ENCODE measurements at places on chromosomes 5 and 9.

DNA sequence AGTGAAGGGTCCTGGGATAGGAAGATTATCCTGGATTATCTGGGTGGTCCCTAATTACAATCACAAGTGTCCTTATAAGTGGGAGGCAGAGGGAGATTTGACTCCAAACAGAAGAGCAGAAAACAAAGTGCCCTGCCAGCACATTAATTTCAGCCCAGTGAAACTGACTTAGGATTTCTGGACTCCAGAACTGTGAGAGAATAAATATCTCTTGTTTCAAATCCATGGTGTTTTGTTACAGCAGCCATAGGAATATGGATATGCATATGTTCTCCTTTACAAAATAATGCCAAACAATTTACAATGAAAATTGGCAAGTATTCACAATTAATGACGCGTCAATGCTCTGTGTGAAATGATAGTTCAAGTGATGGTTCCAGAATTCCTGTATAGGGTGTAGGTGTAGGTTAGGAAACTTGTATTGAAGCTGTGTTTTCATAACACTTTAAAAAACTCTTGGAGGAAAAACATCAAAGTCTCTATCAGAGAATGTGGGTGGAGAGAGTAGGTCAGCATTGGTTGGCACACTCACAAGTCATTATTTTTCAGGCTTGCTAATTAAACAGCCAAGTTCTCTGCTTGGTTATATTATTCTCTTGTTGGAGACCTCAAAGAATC, 19.9 kb upstream of the PLPP1 start:
- DNase-seq: no peak

- DNase-seq: no peak
Measured at GRCh38 chr9:21585756-21586752, 103.9 kb upstream of the IFNE start.

GRCh38 chr9:4866239-4866969, 73.7 kb downstream of the RCL1 start:
- no peak for DNase-seq

DNA sequence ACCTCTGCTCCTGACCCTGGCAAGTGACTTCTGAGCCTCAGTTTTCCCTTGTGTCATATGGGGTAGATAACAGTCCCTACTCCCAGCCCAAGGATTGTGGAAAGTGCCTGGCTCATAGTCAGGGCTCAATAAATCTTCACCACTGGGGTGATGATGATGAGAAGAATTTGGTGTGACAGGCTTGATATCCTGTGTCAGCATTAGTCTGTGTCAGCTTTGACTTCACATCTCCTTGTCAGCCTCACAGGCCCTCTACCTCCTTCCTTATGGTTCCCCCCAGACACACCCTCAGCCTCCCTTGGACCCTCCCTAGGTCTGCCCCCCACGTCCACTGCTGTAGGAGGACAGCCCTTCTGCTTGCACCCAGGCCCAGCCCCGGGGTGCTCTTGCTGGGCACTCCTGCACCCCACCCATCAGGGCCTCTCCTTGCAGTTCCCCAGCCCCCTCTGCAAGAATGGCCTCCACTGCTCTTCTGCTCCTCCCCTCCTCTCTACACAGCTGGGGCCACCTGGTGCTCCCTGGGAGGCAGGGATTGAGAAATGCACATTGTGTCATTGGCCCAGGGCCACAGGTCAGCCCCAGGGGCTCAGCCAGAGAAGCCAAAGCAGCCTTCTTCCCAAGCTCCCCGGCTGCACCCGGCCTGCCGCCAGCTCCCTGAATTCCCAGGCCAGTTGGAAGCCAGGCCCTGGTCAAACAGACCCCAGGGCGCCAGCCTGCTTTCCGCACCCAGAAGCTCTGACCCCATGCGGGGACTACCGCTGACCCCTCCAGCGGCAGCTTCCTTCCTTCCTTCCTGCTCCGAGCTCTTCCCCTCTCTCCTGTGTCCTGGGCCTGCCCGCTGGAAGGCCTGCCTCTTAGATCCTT, 7.7 kb downstream of the FGFR4 start:
- no peak for DNase-seq

DNA sequence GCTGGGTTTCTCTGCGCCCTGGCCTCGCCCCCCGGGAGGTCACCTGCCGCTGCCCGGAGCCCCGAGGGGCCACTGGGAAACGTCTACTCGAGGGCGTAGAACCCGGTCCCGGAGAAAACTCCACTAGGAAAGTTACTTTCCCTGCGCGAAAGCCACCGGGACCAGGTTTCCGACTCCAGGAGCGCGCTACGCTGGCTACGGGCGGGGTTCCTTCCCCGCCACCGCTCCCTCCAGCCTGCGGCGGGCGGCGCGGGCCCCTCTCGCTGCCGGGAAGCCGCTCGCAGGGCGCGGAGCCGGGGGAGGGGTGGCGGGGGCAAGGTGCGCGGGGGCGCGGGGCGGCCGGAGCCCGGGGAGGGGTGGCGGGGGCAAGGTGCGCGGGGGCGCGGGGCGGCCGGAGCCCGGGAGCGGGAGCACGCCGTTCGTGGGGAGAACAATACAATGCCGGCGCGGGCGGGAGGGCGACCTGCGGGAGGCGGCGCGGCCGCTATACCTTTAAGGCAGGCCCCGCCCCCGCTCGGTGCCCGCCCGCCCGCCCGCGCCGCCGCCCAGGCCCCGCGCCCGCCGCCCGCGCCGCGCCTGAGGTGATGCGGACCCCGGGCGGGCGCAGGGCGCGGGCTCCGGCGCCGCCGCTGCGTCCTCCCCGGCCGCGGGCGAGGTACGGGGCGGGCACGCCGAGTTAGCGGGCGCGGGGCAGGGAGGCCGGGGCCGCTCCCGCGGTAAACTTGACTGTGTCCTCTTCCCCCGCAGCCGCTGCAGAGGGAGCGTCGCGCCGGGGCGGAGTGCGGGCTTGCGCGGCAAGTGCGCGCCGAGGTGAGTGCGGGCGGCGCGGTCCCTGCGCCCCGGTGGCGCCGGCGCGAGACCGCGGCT, 278.1 kb downstream of the AOPEP start:
- peak; percentile 38 for DNase-seq

- DNase-seq: no peak
Measured at GRCh38 chr9:79877943-79878602, 306.3 kb downstream of the TLE4 start.

- DNase-seq: no peak
Measured at GRCh38 chr9:9820436-9820835, 792.4 kb downstream of the PTPRD start.

DNA sequence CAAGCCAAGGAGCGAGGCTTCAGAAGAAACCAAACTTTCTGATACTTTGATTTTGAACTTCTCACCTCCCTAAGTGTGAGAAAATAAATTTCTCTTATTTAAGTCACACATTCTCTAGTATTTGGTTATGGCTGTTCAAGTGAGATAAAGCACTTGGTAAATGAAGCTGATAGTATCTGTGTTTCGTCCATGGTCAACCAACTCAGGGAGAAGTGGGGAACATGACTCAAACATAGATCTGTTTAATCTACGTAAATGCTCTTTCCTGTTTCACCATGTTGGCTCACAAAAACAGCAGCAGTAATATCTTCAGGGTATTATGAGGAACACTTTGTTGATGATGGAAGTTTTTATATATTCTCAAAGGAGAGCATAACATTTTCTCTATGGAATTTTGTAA, 2167.2 kb upstream of the C9orf72 start:
- no peak for DNase-seq

DNA sequence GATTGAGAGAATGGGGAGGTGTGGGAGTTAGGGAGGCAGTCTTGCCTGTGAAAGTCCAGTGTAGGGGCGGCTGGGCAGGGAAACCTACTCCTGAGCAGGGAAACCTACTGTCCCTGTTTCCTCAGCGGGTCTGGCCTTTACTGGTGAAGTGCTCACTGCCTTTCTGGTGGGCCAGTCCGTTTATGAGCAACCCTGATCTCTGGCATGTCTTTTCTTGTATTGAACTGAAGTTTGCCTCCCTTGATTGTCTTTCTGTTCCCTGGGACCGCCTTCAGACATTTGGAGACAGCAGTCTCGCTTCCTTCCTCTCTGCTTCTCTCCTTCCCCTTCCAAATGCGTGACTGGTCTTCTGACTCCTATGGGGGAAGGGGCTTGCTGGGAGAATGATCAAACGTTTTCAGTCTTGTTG, 2.9 kb downstream of the SNX18 start:
- no peak for DNase-seq

DNA sequence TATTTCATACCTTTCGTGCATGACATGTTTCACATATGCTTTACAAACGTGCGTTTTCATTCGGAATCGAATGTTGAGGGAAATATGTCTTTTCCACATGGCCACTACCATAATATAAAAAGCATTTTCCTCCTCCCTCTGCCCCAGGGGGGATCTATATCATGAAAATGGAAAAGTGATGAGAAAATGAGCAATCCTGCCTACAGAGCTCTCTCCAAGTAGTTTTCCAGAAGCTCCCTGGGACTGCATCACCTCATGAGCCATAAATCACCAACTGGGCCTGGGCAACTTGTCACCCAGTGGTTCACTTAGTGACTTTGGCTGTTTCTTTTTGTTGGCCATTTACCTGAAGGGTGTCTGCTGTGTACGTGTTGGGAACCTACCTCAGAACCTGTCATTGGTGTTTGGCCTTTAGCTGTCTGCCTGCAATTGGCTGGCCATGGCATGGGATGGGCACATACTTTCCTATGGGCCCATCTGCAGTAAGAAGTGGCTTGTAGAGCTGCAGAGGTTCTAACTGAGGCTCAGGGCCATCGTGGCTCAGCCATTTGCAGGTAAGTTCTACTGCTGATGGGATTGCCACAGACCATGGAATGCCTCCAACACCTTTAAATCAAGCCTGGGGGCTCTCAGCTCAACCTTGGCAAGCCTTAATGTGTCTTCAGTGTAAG, 9.5 kb upstream of the TIFAB start:
- no peak for DNase-seq

DNA sequence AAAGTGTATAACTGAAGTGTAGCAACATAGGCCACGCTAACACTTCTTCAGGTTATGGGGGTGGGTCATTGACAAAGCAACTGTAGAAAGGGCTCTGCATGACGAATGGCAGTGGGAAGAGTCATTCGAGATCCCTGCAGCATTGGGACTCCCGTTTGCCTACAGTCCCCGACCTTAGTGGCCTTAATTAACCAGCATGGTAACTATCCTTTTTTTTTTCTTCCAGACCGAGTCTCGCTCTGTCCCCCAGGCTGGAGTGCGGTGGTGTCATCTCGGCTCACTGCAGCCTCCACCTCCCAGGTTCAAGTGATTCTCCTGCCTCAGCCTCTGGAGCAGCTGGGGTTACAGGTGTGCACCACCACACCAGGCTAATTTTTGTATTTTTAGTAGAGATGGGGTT, 14.2 kb upstream of the CMBL start:
- DNase-seq: no peak

GRCh38 chr9:137366891-137367381, 56.0 kb downstream of the EXD3 start:
- no peak for DNase-seq

DNA sequence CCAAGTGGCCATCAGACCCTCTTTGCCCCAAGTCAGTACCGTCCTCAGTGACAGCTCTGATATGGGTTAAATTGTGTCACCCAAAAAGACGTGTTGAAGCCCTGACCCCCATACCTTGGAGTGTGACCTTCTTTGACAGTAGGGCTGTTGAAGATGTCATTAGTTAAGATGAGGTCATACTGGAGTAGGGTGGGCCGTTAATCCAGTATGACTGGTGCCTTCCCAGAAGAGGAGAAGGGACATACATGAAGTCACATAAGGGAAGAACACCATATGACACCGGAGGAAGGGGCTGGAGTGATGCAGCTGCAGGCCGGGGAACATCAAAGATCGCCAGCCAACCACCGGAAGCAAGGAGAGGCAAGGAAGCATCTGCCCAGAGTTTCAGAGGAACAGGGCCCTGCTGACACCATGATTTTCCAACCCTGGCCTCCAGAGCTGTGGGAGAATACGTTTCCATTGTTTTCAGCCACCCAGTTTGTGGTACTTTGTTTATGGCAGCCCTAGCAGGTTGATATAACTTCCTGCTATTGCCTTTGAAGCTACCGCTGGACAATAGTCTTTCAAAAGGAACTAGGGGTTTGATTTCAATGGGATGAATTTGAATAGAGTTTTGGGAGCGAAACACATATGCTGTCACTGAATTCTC, 36.4 kb upstream of the CPEB4 start:
- DNase-seq: no peak

GRCh38 chr5:123809594-123810221, 297.7 kb downstream of the CSNK1G3 start:
- no peak for DNase-seq

- no peak for DNase-seq
Measured at GRCh38 chr5:64019746-64020145, 57.5 kb upstream of the HTR1A start.

- DNase-seq: no peak
Measured at GRCh38 chr9:130289711-130290241, 24.2 kb downstream of the HMCN2 start.
